ENCODE measurements at places on chromosomes 6 and 20. TPM values are rescaled to one million over a fixed set of nuclear protein-coding genes. Genes with fewer than 3 reads are reported as not detected.

The FAM83C gene
- not detected for total RNA-seq

The STMND1 gene
- total RNA-seq, result not detected

The NKAIN2 gene
- total RNA-seq, result not detected

The CARMIL1 gene
- 6.8 TPM for total RNA-seq

The PRICKLE4 gene
- not detected for total RNA-seq

The PXDC1 gene
- total RNA-seq, result 0.33 TPM

DNA sequence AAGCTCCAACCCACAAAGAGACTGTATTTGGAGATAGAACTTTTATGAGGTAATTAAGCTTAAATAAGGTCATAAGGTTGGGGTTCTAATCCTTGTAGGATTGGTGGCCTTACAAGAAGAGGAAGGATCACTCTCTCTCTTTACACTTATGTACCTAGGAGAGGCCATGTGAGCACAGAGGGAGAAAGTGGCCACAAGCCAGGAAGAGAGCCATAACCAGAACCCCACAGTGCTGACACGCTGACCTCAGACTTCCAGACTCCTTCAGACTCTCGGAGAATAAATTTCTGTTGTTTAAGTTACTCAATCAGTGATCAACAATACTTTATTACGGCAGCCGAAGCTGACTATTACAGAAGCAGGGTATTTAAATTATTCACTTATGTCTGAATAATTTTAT lies 430.5 kb upstream of the EPHA7 start:
- no peaks in the 10 kb centered on the region for H3K27me3 ChIP-seq
- H3K4me1 ChIP-seq, result no peaks in the 10 kb centered on the region
- no peak for DNase-seq
- H3K27ac ChIP-seq, result no peak overlapping the region

GRCh38 chr20:35288325-35289060 lies 3.7 kb downstream of the FAM83C start:
- H3K27me3 ChIP-seq, result no peaks in the 10 kb centered on the region
- no peaks in the 10 kb centered on the region for H3K36me3 ChIP-seq
- no peak overlapping the region for H3K27ac ChIP-seq
- no peak overlapping the region for H3K4me3 ChIP-seq
- H3K4me1 ChIP-seq, result peaks cover 15% of the 10 kb centered on the region

DNA sequence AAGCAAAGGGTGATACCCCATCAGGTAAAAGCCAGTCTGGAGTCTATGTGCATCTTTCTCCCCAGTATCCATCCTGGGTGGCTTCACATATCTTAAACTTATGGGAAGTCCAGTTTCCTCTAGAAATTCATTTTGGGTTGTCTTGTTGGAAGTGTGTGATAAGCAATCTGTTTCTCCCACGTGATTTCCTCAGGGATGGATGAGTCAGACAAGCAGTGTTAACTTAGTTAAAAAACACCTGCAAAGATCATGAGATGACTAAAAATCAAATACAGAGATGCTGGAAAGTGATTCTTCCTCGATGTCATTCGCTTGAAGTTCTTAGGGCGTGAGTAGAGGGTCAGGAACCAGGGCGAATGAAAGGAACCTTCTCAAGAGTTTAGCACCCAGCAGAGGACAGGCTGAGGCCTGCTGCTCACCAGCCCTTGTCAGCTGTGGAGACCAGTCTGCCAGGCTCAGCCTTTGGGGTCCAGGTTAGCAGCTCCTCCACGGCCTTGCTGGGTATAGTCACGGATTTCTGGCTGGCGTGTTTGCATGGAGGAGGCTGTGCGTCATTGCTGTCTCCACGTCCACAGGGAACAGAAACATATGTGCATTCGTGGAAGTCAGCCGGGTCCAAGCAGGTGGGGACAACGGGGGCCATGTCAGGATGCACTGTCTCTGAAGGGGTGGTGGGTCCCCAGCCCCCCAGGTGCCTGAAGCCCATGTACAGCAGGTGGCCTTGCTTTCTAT lies 2.8 kb upstream of the PNPLA1 start:
- peaks cover 7% of the 10 kb centered on the region for H3K27me3 ChIP-seq
- no peak overlapping the region for H3K4me3 ChIP-seq
- no peak overlapping the region for H3K27ac ChIP-seq
- no peak for DNase-seq
- H3K36me3 ChIP-seq, result no peaks in the 10 kb centered on the region

GRCh38 chr6:9487128-9487527 lies 927.7 kb downstream of the TFAP2A start:
- no peaks in the 10 kb centered on the region for H3K27me3 ChIP-seq
- H3K4me1 ChIP-seq, result no peaks in the 10 kb centered on the region
- no peak overlapping the region for H3K4me3 ChIP-seq
- no peak for DNase-seq
- H3K27ac ChIP-seq, result no peak overlapping the region

- H3K4me3 ChIP-seq, result no peak overlapping the region
- DNase-seq, result no peak
- no peaks in the 10 kb centered on the region for H3K36me3 ChIP-seq
- H3K27me3 ChIP-seq, result peaks cover 69% of the 10 kb centered on the region
Observed at GRCh38 chr6:32790306-32790705, 26.5 kb downstream of the HLA-DOB start.

DNA sequence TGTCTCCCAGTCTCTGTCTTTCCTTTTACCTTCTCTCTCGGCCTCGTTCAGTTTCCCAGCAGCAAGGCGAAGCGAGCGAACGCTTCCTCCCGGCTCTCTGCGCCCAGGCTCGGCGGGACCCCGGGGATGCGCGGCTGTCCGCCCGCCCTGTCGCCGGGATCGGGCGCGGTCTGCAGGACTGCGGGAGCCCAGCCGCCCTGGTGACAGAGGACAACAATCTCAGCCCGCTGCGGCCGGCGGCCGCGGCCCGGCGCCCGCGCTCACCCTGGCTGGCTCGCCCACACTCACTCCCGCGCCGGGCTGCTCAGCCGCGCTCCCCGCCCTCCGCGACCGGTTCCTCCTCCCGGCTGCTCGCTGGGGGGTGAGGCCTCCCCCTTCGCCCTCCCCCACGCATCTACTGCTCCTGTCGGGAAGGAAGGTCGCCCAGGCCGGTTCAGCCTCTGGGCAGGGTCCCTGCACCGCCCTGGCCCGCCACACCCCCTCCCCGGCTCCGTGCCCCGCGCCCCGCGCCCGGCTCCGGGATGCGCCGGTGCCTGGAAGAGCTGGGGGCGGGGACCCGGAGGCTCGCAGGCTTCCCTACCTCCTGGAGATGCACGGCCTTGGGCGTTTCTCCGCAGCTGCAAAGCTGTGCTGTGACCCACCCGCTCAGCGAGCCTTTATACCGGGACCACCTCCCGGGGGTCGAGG lies 410 bp downstream of the SYNE1 start:
- peak; percentile 28 for DNase-seq
- H3K27ac ChIP-seq, result no peak overlapping the region
- H3K36me3 ChIP-seq, result peaks cover 1% of the 10 kb centered on the region
- H3K4me1 ChIP-seq, result peaks cover 7% of the 10 kb centered on the region

DNA sequence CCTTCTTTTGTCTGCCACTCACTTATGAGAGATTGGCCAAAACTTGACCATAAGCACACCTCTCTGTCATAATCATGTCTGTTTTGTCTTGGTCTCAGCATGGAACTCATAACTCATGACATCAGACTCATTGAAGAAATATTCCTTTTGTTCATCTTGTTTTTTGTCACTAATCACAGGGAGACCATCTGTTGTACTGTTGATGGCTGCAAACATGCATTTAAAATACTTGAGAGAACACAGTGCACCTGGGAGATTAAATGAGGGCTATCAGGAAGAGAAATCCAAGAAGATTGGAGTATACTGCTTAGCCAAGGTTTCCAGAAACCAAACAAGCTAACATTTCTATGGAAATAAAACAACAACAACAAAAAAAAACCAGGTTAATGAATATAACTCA lies 689.7 kb downstream of the EPM2A start:
- H3K4me3 ChIP-seq, result no peak overlapping the region
- DNase-seq, result no peak
- H3K27ac ChIP-seq, result no peak overlapping the region
- no peaks in the 10 kb centered on the region for H3K4me1 ChIP-seq
- H3K36me3 ChIP-seq, result no peaks in the 10 kb centered on the region

GRCh38 chr6:11122380-11122779 lies 10.9 kb upstream of the ERVFRD-1 start:
- no peak for DNase-seq
- H3K4me1 ChIP-seq, result peaks cover 17% of the 10 kb centered on the region
- no peak overlapping the region for H3K27ac ChIP-seq
- H3K36me3 ChIP-seq, result peaks cover 20% of the 10 kb centered on the region
- H3K27me3 ChIP-seq, result no peaks in the 10 kb centered on the region
- no peak overlapping the region for H3K4me3 ChIP-seq

GRCh38 chr6:53536561-53536960 lies 8.3 kb downstream of the GCLC start:
- no peak for DNase-seq
- peaks cover 8% of the 10 kb centered on the region for H3K36me3 ChIP-seq
- no peak overlapping the region for H3K27ac ChIP-seq
- H3K4me3 ChIP-seq, result no peak overlapping the region
- peaks cover 24% of the 10 kb centered on the region for H3K4me1 ChIP-seq

DNA sequence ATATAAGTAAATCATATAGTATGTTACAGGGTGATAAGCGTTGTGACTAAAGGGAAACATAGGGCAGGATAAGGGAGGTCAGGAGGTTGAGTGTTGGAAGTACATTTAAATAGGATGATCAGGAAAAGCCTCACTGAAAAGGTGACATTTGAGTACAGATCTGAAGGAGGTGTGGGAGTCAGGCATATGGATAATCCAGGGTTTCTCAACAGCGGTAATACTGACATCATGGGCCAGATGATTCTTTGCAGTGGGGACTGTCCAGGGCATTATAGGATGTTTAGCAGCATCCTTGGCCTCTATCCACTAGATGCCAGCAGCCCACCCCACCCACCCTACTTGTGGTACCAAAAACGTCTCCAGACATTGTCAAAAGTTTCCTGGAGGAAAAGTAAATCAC lies 292.6 kb upstream of the PREP start:
- H3K4me3 ChIP-seq, result no peak overlapping the region
- H3K36me3 ChIP-seq, result no peaks in the 10 kb centered on the region
- no peak overlapping the region for H3K27ac ChIP-seq
- peaks cover 16% of the 10 kb centered on the region for H3K27me3 ChIP-seq

- no peak for DNase-seq
- H3K27me3 ChIP-seq, result peaks cover 4% of the 10 kb centered on the region
- no peaks in the 10 kb centered on the region for H3K4me1 ChIP-seq
- H3K4me3 ChIP-seq, result no peak overlapping the region
- H3K36me3 ChIP-seq, result no peaks in the 10 kb centered on the region
Observed at GRCh38 chr6:116055513-116055912, 5.2 kb downstream of the FRK start.

DNA sequence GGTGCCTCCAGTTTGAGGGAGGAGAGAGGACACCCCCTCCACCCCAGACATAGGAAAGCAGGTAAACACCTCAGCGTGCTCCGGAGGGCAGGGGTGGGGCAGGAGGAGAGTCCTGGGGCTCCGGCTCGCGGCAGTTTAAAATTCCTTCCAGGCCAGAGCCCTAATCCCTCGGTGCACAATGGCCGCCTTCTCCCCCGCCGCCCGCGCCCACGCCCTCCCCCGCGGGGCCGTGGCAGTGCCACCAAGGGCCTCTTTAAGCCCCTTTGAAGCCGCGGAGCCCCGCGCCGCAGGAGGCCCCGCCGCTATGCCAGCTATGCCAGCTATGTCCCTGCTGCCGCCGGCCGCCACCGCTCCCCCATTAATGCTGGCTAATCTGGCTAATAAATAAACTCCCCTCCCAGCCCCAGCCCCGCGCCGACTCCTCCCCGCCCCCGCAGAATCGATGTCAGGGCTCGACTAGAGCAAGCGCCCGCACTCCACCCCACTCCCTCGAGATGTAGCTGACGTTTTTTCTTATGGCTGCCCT lies 125.1 kb downstream of the MRPL14 start:
- H3K36me3 ChIP-seq, result peaks cover 1% of the 10 kb centered on the region
- no peak overlapping the region for H3K27ac ChIP-seq
- H3K27me3 ChIP-seq, result peaks cover 36% of the 10 kb centered on the region
- no peak for DNase-seq
- H3K4me1 ChIP-seq, result peaks cover 16% of the 10 kb centered on the region

GRCh38 chr6:66992660-66993059 lies 1285.6 kb upstream of the EYS start:
- H3K4me1 ChIP-seq, result no peaks in the 10 kb centered on the region
- H3K36me3 ChIP-seq, result no peaks in the 10 kb centered on the region
- no peak overlapping the region for H3K4me3 ChIP-seq
- H3K27ac ChIP-seq, result no peak overlapping the region
- H3K27me3 ChIP-seq, result no peaks in the 10 kb centered on the region
- no peak for DNase-seq

DNA sequence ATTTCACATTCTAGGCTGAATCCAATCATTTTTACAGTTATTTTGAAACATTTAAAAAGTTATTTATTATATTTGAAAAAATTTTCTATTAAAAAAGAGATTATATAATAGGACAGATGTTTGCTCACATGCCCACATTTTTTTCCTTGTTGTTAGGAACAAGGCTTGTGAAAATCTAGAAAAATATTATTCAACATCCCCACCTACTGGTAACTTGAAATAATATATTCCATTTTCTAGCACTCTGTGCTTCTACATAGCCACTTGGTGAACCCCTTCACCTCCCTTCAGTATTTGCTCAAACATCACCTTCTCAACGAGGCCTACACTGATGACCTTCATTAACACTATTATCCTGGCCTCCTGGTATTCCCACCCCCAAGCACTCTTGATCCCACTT lies 18.3 kb upstream of the GPRC6A start:
- H3K4me3 ChIP-seq, result no peak overlapping the region
- no peak overlapping the region for H3K27ac ChIP-seq
- H3K27me3 ChIP-seq, result peaks cover 3% of the 10 kb centered on the region

GRCh38 chr20:38059832-38060231 lies 26.3 kb downstream of the RPRD1B start:
- peaks cover 12% of the 10 kb centered on the region for H3K36me3 ChIP-seq
- no peak overlapping the region for H3K27ac ChIP-seq
- no peak for DNase-seq

DNA sequence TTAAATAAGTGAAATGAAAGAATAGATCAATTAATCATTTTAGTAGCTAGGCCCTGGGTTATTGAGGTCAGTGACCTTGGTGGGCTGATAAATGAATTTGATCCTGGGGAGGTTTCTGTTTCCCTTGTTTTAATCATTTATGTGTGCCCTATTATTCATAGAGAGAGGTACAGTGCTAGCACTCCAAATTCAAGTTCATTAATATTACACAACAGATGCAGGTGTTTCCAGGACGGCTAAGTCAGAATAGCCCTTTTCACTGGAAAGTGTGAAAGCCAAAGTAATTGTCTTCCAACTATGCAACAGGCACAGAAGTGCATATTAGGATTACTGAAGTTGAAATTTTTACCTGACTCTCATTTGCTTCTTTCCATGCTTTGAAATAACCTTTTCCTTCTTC lies 61.7 kb upstream of the SGK1 start:
- no peak for DNase-seq
- H3K27me3 ChIP-seq, result no peaks in the 10 kb centered on the region
- peak overlapping the region; percentile 14 for H3K4me3 ChIP-seq

- DNase-seq, result no peak
- no peaks in the 10 kb centered on the region for H3K27me3 ChIP-seq
- peaks cover 10% of the 10 kb centered on the region for H3K36me3 ChIP-seq
- peaks cover 3% of the 10 kb centered on the region for H3K4me1 ChIP-seq
Observed at GRCh38 chr20:38919683-38920082, 6.5 kb upstream of the FAM83D start.

Measured in activated naive CD8-positive, alpha-beta T cell treated with anti-CD3 and anti-CD28 coated beads, Interleukin-2, amount 10 ng/mL, durations not matched to agents 7 days and 5 days (primary cell).